ENCODE measurements at places on chromosomes 2 and 18.

- no peak for DNase-seq
Observed at GRCh38 chr2:226378753-226379705, 420.6 kb downstream of the IRS1 start.

GRCh38 chr2:60252581-60253150, 300.8 kb downstream of the BCL11A start:
- no peak for DNase-seq

GRCh38 chr18:62659698-62660097, 55.6 kb upstream of the PHLPP1 start:
- no peak for DNase-seq

- DNase-seq: peak; percentile 68
Observed at GRCh38 chr2:38666556-38666910, 619 bp downstream of the GALM start.

DNA sequence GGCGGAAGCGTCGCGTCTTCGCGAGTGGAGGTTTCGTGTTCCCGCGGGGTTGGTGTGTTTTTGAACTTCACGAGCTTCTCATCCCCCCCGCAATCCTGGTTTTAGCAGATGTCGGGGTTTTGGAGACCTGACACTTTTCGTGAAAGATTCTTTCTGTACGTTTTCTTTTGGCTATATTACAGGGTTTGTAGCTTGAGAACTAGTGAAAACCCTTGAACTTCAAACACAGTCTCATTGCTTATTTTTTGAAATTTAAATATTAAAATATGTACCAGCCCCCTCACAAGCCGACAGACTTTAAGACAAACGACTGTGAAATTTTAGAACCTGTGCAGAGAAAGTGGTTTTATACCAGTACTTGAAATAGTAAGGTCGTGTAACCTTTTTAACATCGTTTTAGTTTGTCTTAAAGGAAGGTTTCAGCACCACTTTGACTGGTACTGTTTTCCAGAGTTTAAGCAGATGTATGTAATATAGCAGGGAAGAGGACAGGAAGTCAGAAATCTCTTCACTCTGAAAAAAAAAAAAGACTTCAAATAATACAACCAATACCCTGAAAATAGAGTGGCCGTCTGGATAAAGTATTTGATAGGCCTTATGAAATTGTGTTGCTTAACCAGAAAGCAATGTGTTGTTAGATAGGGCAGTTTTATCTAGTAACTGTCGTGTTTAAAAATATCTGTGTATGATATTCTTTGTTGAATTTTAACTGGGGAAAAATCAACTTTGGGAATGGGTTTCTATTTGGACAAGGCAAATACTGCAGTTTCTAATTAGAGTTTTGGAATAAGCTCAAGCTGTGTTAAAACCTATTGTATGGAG, 1.4 kb downstream of the SPATS2L start:
- DNase-seq: no peak

- DNase-seq: peak; percentile 81
Observed at GRCh38 chr2:219254590-219255201, 978 bp upstream of the TUBA4A start.

- no peak for DNase-seq
Observed at GRCh38 chr2:62817348-62817747, 111.8 kb downstream of the EHBP1 start.

DNA sequence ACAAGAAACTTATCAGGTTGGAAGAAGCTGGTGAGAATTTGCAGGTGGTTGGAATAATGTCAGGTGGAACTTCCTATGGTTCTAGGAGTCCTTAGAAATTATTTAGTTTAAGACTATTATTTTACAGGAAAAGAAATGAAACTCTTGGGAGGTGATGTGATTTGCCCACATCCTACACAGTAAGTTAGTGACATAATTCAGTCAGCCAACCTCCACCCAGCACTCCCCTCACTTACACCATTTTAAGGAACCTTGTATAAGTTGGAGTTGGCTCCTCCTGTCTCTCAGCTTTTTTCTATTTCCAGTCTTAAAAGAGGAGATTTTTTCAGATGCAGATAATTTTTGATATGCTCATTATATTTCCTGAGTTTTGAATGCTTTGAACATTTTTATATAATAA, 86.4 kb downstream of the SKA1 start:
- peak; percentile 48 for DNase-seq

GRCh38 chr2:69565431-69565839, 78.1 kb downstream of the AAK1 start:
- DNase-seq: peak; percentile 44

DNA sequence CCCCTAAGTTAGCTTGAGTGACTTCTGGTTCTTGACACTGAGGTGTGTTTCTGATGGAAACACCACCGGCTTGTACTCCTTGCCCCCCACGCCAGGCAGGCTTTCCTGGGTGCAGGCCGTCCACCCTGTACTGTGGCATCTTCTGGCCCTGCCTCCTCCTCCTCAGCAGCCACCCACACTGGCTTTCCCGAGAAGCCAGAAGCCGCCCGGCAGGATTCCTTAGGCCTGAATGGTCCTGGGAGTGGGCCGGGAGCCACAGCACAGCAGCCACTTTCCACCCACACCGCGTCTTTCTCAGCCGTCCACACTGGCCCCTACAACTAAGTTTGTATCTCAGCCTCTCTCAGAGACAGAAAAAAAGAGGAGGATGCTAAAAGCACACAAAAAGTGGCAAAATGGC, 2.1 kb upstream of the HSBP1L1 start:
- DNase-seq: no peak

DNA sequence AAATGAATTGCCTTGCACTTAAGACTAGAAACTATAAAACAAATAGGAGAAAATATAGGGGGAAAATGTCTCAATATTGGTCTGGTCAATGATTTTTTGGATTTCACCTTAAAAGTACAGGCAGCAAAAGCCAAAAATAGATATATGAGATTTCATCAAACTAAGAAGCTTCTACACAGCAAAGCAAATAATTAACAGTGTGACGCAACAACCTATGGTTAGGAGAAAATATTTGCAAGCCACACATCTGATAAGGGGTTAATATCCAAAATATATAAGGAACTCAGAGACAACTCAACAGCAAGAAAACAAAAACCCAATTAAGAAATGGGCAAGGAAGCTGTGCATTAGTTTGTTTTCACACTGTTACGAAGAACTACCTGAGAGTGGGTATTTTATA, 89.1 kb downstream of the MAIP1 start:
- DNase-seq: no peak

DNA sequence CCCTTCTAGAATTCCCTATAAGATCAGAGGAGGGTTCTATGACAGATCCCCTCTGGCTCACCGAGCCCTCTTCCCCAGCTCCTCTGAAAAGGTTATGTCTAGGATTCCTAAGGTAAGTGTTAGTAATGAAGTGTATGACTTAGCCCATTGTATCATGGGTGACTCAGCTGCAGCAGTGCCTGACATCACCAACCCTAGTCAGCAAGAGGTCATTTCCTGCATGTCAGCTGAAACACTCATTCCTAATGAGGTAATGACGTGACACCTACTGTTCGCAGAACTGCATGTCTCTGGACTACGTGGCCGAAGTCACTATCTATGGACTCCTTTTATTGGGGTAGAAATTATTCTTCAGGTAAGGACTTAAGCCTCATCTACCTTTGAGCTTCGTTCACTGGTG, 196.1 kb upstream of the MYT1L start:
- DNase-seq: no peak

Measured in MV-4-11 (cell line).